ENCODE measurements at places on chromosomes 2 and 18.

- no peak for DNase-seq
Observed at GRCh38 chr2:1222056-1222455, 191.2 kb upstream of the TPO start.

DNA sequence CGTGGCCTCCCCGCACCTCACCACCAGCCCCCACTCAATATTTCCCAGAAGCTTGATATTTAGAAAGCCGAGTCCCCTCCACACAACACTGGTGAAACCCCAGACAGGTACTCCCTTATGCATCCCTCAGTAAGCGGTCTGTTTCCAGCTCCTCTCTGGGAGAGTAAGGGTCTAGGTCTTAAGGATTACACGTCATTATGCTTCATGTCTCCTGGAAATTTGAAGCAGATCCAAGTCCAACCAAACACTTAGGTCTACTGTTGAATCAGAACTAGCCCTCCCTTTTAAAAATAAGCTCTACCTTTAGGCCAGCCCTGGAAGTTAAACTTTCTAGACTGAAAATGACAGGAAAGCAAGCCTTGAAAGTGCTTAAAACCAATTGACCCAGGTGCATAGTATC is 1.5 kb upstream of the OST4 start:
- DNase-seq: no peak

GRCh38 chr2:99775585-99775984 is 285.8 kb upstream of the REV1 start:
- no peak for DNase-seq

GRCh38 chr2:145601361-145601925 is 1081.5 kb upstream of the ZEB2 start:
- DNase-seq: no peak

GRCh38 chr18:13377496-13377895 is 158.9 kb downstream of the LDLRAD4 start:
- no peak for DNase-seq

Data from GM12891 (cell line).